NCI-H1694 treated with DMSO at 0.1 percent for 48 hours (cell line): ENCODE measurements at places on chromosomes 7 and 10.

DNA sequence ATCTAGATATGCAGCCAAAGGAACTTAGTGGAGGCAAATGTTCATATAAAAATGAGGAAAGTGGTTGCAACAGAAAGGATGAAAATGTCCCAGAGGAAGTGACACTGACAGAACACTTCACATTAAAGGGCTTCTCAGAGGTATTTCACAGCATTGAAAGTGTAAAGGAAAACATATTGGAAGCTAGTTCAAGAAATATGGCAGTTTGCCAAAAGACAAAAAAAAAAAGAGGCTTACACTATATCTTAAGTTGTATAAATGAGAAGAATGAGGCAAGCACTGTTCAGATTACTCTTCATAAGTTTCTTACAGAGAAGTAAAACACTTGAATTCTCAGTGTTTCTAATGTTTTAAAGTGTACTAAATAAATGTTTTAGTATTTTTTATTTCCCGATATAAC, 20.1 kb downstream of the RUNDC3B start:
- no peak for DNase-seq

DNA sequence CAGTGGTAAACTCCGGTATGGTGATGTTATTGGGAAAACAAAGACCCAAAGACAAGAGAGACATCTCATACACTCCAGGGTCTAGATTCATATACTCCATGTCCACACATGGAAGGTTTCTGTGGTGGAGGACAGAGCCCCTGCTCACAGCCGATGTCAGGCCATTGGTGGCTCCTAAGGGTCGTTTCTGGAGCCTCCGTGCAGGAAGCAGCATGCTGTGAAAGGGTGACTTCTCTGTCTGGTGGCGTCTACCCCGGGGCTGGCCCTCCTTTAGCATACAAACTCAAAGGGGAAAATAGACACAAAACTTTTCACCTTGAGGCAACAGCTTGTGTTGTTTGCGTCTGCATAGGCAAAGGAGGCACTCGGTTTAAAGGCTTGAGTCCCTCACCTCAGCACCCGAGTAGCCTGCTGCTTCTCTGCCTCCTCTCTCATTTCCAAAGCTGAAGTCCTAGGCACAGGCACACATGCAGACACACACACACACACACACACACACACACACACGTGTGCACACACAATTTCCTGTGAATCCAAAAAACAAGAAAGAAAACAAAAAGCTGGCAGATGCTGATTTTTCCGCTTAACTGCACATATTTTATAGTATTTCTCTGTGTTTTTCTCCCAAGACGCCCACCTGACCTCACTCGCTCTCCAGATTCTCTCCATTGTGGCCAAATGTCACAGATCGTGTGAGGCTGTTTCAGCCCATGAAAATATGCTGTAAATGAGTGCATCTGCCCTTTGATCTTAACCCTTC, 601.4 kb upstream of the MGMT start:
- peak; percentile 67 for DNase-seq

- no peak for DNase-seq
Observed at GRCh38 chr10:27413387-27413786, 90.7 kb upstream of the RAB18 start.

DNA sequence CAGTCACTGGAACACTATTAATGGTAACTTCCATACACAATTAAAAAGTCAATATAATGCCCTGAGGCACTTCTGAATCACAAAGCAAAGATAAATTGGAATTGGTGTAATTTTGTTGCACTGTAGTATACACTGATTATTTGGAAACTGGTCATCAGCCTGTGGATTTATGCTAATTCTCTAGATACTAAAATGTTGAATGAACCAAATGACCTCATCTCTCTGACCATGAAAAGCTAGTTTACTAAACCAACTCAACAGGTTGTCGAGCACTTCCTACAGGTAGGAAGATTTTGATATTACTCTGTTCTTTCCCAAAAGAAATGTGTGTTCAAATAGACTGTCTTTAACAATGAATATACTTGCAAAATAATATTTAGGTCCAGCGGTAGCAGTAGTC, 5.3 kb downstream of the NRP1 start:
- DNase-seq, result no peak

- no peak for DNase-seq
Observed at GRCh38 chr7:132872034-132872433, 209.9 kb downstream of the CHCHD3 start.

DNA sequence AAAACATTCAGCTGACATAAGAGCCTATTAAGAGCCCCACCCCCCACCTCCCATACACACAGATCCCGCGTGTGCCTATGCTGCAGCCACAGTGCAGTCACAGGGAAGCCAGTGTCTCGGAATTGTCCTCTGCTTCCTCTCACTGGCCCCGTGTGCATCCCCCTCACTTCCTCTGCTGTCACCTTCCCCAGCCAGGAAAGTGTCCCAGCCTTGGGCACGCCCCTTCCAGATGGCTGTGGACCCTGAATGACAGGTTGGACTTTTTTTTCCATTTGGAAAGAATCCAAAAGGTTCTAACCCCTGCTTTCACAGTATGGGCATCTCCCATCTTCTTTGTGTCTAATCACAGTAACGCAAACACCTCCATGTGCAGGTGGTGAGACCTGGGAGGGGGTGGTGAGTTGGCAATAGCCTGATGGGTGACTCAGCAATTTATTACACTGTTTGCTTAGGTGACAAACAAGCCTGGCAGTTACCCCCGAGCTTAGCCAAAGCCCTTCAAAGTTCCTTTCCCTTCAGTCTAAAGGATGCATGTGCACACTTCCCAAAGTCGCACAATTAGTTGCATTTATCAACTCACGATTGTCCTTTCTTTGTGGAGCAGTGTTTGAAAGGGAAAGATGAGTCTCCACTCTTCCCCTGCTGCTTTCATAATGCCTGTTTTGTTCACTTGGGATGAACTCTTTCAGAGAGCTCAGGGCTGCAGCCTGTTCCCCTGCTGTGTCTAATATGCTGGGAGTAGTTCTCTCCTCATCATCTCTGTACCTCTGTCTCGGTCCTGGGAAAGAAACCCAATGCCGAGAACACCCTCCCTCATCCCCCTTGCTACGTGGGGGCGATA, 67.5 kb upstream of the EFCAB10 start:
- DNase-seq, result peak; percentile 94

GRCh38 chr10:62205750-62206399, 62.8 kb downstream of the RTKN2 start:
- DNase-seq, result no peak

- no peak for DNase-seq
Observed at GRCh38 chr7:101179713-101180112, 380 bp downstream of the NAT16 start.

DNA sequence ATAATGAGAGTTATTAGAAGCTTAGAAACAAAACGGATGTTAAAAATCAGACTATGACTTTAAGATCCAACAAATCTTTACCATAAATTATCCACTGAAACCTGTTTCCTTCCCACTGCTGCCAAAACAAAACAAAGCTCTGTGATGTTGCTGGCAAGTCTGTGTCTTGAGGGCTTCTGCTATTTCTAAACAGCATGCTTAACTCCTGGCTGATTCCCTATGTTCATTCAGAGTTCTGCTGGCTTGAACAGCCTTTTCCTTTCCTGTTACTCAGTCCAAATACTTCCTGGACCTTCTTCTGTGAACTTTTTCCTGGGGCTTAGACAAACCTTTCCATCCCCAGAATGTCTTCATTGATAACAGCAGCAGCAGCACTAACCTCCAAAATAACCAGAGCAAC, 448.1 kb downstream of the SORCS1 start:
- no peak for DNase-seq

GRCh38 chr10:30528429-30528786, 94.4 kb downstream of the MAP3K8 start:
- DNase-seq, result no peak

DNA sequence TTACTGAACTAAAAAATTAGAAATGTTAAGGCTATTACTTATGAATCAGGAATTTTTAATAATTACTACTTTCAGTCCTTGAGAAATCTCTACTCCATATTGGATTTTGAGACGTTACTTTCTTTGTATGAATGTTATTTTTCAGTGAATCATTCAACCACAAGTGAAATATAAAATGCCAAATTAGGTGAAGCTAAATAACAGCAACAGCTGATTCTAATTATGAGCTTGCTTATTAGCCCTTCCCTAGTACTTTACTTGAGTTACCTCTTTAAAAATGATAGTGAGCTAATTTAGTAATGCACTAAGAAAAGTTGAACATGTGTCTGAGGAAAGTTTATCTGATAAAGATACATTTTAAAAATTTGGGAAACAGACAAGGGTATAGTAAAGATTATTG, 51.4 kb downstream of the PCGF5 start:
- DNase-seq, result no peak

GRCh38 chr10:797179-797578, 107.7 kb upstream of the DIP2C start:
- DNase-seq, result no peak

DNA sequence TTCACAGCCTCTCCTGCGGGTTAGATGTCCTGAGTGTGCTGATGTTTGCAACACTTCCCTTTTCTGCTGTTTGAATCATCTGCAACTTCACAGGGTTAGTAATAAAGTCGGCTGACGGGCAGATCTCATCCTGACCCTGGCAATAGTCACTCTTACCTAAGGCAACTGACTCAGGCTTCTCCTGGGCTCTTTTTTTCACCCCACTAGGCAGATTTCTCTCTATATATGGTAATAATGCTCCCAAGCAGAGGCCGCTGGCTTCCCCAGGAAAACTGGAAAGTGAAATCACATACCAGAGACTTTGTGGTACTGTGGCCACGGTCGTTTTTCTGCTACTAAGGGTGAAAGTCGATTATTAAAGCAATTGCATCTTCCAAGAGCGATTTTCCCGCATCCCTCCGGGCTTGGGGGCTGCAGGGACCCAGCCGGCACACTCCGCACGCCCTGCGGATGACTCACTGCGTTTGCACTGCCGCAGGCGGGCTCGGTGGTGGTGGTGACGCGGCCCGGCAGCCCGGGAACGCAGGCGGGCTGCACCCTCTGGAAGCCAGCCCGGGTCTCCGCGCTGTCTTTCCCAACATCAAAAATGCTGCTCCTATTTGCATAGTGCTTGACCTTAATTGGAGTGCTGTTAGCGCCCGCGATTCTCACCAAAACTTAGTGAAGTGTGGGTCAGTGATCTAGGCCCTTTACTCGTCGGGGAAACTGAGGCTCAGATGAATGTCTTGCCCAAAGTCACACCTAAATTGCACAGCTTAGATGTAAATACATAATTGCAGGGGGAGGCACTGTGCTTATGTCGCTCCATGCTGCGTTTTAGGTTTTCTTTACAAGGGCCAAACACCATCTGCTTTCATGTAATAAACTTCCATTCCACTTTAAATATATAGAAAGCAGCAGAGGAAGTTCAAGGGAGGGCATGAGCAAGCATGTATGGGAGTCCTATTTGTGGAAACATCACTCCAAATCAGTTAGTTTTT, 47.6 kb upstream of the ITGB1 start:
- peak; percentile 86 for DNase-seq

- no peak for DNase-seq
Observed at GRCh38 chr7:118298771-118299170, 74.3 kb downstream of the ANKRD7 start.

- no peak for DNase-seq
Observed at GRCh38 chr10:10043083-10043482, 974.6 kb upstream of the CELF2 start.

DNA sequence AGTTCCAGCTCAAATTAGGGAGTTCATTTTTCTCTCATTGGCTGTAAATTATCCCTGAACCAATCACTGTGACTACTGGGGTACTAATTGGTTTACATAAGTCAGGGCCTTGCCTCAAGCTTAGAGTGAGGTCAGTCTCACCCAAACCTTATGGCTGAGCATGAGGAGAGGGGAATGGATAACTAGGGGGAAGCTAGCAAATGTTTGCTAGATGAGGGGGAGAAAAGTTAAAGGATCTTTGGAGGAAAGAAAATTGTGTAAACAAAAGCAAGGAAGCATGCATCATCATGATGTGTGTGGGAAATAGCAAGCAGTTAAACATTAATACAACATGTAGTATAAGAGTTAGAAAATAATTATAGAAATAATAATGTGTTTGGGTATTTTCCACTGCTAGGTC, 121.9 kb downstream of the BBS9 start:
- no peak for DNase-seq

DNA sequence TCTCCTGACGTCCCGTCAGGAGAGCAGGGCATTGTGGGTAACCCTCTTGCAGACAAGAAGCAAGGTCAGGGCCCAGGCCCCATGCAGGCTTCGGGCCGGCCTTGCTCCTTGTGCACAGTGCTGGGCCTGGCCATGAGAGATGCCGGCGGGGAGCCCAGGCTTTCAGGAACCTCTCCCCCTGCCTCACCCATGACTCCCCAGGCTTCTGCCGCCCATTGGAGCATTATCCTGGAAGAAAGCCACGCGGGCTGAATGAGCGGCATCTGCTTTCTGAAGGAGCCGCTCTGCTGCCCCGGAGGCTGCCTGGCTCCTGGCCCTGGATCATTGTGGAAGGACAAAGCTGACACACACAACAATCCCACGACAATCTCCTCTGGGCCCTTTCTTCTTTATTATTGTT, 233.5 kb downstream of the TCF7L2 start:
- no peak for DNase-seq

DNA sequence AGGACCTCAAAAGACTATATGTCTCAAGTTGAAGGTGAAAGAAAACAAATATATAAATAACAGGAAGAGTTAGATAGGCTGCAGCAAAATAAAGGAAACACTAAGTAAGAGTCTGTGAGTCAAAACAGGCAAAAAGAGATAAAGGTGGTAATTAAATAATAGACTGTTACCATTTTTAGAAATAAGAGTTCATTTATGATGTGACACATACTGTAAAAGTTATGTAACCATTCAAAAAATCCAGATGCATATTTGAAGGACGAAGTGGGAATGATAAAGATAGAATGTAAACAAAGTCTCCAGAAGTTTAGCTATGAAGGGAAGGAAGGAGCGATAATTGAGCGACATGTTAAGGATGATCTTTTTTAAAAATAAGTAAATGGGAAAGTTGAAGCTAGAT, 50.5 kb downstream of the HECTD2 start:
- no peak for DNase-seq

GRCh38 chr7:16422103-16422435, 731 bp upstream of the CRPPA start:
- no peak for DNase-seq

GRCh38 chr7:143050931-143051330, 1.2 kb upstream of the OR6V1 start:
- no peak for DNase-seq

DNA sequence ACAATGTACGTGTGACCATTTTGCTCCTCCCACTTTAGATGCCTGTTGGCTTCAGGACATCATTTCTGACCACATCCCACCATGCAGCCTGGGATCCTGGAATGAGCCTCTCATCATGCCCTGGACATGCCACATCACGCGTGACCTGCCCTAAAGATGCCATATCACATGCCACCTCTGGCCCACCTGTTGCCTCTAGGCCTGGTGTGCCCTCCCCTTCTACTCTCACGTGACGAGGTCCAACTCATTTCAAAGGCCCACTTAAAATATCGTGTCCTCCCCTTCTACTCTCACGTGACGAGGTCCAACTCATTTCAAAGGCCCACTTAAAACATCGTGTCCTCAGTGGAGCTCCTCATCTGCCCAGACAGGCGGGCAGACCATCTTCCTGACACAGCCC, 254.9 kb downstream of the TEX36 start:
- no peak for DNase-seq

DNA sequence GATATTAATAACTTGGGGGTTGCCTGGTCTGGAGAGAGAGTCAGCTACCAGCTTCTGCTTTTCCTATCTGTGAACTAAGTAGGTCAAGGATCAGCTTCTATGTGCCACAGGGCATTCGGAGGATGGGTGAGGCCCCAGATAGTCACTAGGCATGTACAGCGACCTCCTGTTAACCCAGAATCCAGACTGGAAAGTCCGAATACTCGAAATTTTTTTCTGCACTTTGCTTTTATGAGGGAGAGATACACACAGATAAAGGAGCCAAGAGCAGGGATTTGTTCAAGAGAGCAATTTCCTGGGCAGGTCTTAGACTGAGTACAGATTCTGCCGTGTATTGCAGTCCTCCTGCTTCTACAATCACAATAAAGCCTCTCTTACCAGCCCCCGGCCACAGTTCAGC, 54.2 kb downstream of the EMX2 start:
- DNase-seq, result no peak
